M059J (cell line): ENCODE measurements at places on chromosomes 2 and 18. TPM values are rescaled to one million over a fixed set of nuclear protein-coding genes. Genes with fewer than 3 reads are reported as not detected.

The GALNT14 gene
- 0.20 TPM in 1 of 2 replicates, not detected in the other for total RNA-seq

The GKN1 gene
- not detected in 2 replicates for total RNA-seq

- peak; percentile 88 for DNase-seq
These were observed 88.4 kb downstream of the BCL2L11 start for GRCh38 chr2:111209045-111209514.

DNA sequence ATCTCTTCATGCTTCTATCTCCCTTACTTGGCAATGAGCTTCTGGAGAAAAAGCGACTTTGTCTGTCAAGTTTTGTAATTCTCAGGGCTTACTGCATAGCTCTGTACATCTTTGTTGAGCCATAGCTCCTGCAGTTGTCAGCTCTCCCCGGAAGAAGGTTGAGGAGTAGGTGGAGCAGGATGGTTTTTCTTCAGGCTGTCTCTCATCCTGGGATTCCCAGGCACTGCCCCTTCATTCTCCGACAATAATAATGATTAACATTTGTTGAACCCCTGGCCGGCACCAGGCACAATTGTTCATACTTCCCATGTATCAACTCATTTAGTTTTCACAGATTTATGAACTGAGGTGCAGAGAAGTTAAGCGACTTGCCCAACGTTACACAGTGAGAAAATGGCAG is 23.5 kb upstream of the RHOB start:
- DNase-seq, result no peak

GRCh38 chr2:48050711-48051110 is 144.4 kb upstream of the FBXO11 start:
- no peak for DNase-seq

- peak; percentile 6 for DNase-seq
These were observed 47.0 kb downstream of the SLC9A4 start for GRCh38 chr2:102520009-102520408.

DNA sequence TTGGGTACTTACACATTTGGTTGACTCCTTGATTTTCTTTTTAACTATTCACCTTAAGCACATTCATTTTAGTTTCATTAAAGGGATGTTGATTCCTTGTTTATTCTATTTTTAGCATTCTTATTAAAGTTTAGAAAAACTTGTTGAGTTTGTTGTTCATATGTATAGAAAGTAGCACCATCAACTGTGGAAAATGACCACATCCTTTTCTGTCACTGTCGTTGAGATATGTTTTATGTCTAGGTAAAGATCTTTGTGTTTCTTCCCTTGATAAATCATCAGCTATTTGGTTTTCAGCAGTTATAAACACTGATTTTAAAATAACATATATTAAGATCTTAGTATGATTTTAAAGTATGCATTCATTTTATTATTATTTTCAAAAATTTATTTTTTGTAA is 25.1 kb downstream of the SLC39A10 start:
- DNase-seq, result no peak

- DNase-seq, result peak; percentile 28
These were observed 2.3 kb downstream of the LYPD1 start for GRCh38 chr2:132667706-132668105.

DNA sequence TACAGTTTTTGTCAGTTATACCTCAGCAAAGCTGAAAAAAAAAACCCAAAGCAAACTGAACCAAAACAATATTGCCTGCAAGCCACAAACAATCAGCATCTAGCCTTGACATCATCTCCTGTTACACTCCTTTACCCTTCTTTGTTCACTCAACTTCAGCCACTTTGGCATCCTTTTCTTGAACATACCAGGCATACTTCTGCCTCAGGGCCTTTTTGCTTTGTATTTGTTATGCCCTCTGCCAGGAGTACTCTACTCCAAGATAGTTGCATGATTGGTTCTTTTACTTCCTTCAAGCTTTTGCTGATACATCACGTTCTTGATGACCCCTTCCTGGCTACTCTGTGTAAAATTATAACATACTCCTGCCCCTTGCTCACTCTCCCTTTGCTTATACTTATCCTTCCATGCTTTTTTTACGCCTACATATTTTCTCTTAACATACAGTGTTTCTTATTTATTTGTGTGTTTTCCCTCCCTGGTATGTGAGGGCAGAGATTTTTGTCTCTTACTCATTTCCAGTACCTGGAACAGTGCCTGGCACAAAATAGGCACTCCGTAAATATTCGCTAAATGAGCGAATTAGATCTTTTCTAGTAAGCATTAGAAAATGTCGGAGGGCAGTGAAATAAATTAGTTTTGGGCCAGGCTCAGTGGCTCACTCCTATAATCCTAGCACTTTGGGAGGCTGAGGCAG is 12.7 kb downstream of the ABI2 start:
- DNase-seq, result peak; percentile 97

- no peak for DNase-seq
These were observed 5.8 kb upstream of the SEMA4C start for GRCh38 chr2:96875498-96876268.

DNA sequence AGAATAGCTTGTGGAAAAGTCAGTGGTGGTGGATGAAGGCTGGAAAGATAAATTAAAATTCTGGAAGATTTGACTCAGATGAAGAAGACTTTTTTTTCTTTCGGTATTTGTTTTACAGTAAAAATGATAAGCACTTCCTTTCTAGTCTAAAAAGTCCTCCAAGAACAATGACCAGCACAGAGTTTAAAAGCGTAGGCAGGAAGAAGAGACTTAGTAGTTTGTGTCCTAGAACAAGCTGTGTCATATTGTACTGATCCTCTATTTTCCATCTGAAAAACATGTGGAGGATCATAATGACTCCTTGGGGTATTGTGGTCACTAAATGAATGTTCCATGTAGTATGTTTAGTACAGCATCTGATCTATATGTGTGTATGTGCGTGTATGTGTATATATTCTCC is 132.4 kb upstream of the FSHR start:
- DNase-seq, result no peak

- no peak for DNase-seq
These were observed 135.8 kb upstream of the SH3BP4 start for GRCh38 chr2:234816056-234816455.

- peak; percentile 77 for DNase-seq
These were observed 27.9 kb upstream of the GREB1 start for GRCh38 chr2:11505652-11506610.

- DNase-seq, result no peak
These were observed 74.1 kb downstream of the DGKD start for GRCh38 chr2:233428438-233428837.

DNA sequence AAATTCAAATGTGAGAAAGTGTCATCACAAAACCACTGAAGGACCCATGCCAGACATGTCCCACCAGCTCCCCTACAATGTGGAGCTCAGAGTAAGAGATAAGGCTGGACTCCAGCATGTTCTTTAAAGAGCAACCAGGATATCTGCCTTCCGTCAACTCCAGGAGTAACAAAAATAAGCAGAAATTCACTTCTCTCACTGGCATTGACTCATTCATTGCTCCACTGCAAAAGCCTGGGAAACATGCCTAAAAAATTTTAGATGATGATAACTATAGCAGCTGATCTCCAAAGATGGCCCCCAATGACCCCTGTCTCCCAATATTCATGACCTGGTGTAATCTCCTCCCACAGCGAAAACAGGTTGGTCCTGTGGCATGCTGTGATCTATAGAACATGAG is 314.5 kb downstream of the NCKAP5 start:
- no peak for DNase-seq

DNA sequence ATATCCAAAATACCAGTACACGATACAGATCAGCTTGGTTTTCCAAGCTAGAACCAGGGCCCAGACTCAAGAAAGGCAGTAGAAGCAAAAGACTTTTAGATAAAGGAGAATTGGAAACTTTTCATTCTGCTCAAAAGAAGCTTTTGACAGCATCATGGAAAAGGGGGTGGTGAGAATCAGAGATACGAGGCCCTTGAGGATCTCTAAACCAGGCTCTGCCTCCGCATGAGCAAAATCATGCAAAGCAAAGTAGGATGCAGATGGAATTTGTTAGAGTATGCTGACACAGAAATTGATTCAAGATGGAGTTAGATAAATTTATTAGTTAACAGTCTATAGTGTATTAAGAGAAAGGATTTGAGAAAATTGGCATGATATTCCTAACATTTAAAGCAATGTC is 39.8 kb downstream of the FAM98A start:
- no peak for DNase-seq
